SK-N-SH (cell line): ENCODE measurements at places on chromosomes 2 and 18. TPM values are rescaled to one million over a fixed set of nuclear protein-coding genes. Genes with fewer than 3 reads are reported as not detected.

ABCB11 gene
- polyA plus RNA-seq, result not detected in 2 replicates

MTA3 gene
- polyA plus RNA-seq, result 30.8 and 32.3 TPM in 2 replicates

SIX2 gene
- polyA plus RNA-seq, result 0.45 and 0.76 TPM in 2 replicates

LRRC30 gene
- not detected in 2 replicates for polyA plus RNA-seq

CFC1 gene
- polyA plus RNA-seq, result not detected in 2 replicates

REG1B gene
- polyA plus RNA-seq, result not detected in 2 replicates

SPP2 gene
- 0.19 and 0.30 TPM in 2 replicates for polyA plus RNA-seq

CRYGB gene
- polyA plus RNA-seq, result not detected in 2 replicates

SGPP2 gene
- 0.03 TPM in 2 replicates for polyA plus RNA-seq

FN1 gene
- 1,637 and 1,671 TPM in 2 replicates for polyA plus RNA-seq

C2orf78 gene
- 0.02 and 0.06 TPM in 2 replicates for polyA plus RNA-seq

ANKRD62 gene
- not detected in 2 replicates for polyA plus RNA-seq

L3MBTL4 gene
- 0.02 and 0.05 TPM in 2 replicates for polyA plus RNA-seq

NTSR2 gene
- polyA plus RNA-seq, result not detected in 2 replicates

KIAA2012 gene
- 0.07 and 0.11 TPM in 2 replicates for polyA plus RNA-seq

DCC gene
- polyA plus RNA-seq, result 0.20 and 0.34 TPM in 2 replicates

FBLN7 gene
- polyA plus RNA-seq, result 1.8 and 4.4 TPM in 2 replicates
